ENCODE measurements at places on chromosomes 2 and 18. TPM values are rescaled to one million over a fixed set of nuclear protein-coding genes. Genes with fewer than 3 reads are reported as not detected.

- no peak for DNase-seq
Measured at GRCh38 chr18:47118981-47119380, 31.3 kb downstream of the HDHD2 start.

- no peak for DNase-seq
Measured at GRCh38 chr2:158359846-158360245, 96.7 kb downstream of the CCDC148 start.

- DNase-seq: no peak
Measured at GRCh38 chr2:182858671-182859070, 7.8 kb downstream of the FRZB start.

- DNase-seq: no peak
Measured at GRCh38 chr18:2985628-2986027, 27.3 kb downstream of the LPIN2 start.

The OR6B2 gene
- total RNA-seq: not detected

DNA sequence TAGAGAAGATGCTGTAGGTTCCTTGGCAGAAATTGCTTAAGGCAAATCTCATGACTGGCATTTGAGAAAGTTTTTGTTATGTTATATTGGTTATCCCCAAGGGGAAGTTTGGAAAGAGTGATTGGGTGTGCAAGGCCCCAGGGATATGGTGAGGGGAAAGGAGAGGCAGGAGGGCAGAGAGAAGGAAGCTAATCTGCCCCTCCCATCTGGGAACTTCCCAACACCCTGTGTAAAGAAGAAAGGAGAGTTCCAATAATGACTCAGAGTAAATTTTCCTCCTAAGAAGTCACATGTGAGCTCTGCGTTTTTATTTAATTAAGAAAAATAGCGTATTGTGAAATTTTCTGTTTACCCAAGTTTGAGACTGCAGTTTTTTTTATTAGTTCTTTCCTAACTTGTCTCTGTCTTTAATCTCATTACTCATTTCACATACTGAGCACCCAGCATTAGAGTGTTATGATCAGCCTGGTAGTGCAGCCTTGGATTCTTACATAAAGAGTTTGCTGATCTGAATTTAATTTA lies 3.1 kb upstream of the KYNU start:
- no peak for DNase-seq
